Urinary bladder (tissue), 4 donors: ENCODE measurements at places on chromosomes 5 and 9.

DNA sequence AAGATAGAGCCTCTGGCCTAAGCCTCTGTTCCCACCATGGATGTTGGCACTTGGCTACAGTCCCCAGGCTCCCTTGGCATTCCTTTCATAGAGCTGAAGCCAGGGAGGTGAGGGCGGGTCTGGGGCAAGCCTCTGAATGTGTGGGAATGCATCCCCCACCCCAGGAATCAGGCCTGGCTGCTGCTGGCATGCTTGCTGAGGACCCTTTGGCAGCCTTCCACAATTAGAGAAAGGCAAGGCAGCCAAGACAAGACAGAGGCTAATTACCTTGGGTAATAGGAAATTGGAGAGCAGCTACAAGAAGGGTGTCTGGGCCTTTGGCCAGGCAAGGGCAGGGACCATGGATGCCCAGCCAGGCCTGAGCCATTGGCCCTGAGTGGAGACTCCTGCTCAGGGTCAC, 204.4 kb upstream of the TRIM32 start:
- no peak for DNase-seq

GRCh38 chr9:135230817-135231520, 143.5 kb downstream of the OLFM1 start:
- DNase-seq: no peak

DNA sequence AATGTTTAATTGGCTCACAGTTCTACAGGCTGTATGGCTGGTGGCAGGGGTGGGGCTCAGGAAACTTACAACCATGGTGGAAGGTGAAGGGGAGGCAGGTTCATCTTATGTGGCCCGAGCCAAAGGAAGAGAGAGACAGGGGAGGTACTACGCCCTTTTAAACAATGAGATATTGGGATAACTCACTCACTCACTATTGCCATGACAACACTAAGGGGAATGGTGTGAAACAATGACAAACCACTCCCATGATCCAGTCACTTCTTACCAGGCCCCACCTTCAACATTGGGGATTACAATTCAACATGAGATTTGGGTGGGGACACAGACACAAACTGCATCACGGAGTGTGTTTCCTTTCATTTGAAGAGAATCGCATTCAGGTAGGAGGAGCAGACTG, 220.9 kb downstream of the GADD45G start:
- DNase-seq: no peak

DNA sequence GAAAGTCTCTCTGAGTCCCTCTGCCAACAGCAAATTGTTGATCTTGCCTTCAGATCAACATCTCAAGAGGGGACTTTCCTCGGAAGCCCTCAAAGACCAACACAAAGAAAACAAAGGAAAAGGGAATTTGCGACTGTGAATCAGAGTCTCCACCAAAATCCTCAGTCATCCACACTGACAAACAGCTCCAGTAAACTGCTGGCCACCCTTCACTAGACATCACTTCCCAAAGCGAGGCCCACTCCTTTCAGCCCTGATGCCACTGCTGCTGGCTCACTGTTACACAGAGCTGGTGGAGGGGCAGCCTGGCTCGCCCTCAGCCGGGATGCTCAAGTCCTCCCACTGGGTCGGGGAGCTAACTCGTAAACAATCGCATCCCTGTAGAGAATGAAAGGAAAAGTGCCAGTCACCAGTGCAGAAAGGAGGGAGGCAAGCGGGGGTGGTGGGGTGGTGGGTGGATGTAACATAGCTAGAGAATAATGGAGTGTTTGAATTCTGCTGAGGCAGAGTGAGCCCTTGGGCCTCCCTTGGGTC, 1.3 kb downstream of the FGF1 start:
- DNase-seq: no peak

- no peak for DNase-seq
Observed at GRCh38 chr5:139422307-139422893, 16.9 kb downstream of the DNAJC18 start.

GRCh38 chr5:68482199-68482598, 266.6 kb downstream of the PIK3R1 start:
- DNase-seq: no peak

DNA sequence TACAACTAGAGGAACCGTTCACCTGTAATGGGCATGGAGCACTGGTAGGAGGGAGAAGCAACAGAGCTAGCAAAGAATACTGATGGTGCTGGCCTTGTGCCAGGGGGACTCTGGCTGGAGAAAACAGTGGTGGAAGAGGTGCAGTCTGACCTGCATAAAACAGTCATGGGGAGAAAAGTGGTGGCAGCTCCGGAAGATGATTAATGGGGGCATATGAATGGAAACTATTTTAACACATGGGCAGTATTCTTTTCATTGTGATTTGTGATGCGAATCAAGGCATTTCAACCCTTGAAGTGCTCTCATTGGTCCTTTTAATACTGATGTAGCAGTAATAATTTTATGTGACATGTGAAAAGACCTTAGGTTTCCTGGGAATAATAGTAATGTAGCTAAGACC, 219.6 kb downstream of the ADAMTS6 start:
- no peak for DNase-seq

- no peak for DNase-seq
Observed at GRCh38 chr9:134041649-134041962, 16.3 kb downstream of the BRD3OS start.

DNA sequence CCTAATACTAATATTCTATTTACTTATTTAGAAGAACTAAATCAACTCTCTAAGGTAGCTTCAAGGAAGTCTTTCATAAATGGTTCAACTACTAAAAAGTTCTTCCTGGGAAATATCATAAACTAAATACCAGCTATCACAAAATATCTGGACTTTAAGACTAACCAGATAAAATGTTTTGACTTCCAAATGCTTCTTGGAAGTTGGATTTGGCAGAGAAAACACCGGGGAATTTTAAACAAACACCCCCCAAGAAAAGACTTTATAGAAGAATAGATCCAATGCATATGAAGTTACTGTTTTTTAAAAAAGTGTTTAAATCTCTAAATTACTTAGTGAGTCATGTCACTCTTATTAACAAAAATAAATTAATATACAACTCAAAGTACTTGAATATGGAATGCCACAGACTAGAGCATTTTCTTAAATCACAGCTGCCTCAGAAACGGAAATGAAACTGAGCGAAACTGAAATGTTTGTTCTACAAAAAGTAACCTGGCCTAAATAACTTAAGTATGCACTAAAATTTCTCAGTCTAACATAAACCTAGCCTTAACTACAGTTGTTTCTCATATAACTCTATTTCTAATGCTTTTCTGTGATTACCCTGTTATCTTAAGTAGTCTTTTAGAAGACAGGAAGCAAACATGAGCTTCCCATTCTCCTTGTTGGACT, 6.8 kb downstream of the ABCA1 start:
- no peak for DNase-seq

DNA sequence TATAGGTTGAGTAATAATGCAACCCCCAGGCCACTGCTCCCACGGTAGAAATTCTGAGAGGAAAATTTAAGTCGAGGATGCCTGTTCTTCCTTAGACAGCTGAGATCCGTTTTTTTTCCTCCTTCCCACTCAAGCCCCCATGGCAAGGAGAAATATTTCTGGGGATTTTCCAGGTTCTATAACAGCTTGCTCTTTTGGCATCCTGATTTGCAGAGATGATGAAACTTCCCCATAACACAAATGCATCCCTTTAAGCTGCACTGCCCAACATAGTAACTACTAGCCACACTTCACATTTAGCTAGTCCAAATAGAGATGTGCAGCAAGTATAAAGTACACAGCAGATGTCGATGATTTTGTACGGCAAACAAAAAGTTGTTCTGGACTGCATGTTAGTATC, 32.5 kb upstream of the GNA14 start:
- no peak for DNase-seq

DNA sequence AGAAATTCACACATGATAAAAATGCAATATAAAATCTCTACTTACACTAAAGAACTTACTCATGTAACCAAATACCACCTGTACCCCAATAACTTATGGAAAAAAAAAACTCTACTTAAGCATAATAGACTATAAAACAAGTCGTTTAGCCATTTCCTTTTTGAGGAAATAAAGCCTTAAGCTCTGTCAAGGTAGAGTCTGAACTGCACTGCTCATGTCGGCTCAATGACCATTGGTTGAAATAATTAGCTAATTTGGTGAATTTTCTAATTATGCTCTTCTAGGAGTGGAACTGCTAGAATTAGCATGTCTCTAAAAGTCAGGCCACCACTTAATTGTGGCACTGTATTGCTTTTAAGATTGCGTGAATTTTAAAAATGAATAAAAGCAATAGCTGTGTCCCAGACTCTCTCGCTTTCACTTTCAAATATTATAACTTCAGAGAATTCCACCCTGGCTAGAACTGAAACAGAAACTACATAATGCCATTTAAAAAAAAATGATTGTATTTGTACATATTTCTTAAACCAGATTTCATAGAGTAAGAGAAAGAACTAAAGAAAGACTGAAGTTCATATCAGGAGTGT, 113.0 kb upstream of the PCA3 start:
- DNase-seq: no peak

- DNase-seq: no peak
Observed at GRCh38 chr5:141898448-141899049, 20.3 kb upstream of the PCDH1 start.

DNA sequence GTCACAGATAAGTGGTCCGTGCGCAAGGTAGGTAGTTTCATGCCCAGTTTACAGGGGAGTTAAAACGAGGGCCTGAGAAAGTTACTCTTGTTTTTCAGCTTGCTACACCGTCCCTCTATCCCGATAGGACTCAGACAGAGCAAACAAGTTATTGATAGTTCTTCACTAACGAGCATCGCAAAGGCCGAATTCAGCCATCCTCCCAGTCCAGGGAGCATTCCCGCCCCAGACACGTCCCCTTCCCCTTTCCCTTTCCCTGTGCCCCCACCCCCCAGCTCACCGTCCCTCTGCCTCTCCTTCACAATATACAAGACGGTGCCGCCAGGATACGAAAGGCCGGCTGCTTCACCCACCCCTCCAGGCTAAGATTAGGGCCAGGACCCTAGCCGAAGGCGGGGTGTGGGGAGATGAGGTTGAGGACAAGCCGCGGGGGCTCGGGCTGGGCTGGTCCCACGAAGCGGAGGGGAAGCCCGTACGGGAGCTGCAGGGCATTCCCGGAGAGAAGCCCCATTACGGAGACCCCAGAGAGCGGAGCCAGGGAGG, 599 bp downstream of the KIAA1191 start:
- DNase-seq: no peak

DNA sequence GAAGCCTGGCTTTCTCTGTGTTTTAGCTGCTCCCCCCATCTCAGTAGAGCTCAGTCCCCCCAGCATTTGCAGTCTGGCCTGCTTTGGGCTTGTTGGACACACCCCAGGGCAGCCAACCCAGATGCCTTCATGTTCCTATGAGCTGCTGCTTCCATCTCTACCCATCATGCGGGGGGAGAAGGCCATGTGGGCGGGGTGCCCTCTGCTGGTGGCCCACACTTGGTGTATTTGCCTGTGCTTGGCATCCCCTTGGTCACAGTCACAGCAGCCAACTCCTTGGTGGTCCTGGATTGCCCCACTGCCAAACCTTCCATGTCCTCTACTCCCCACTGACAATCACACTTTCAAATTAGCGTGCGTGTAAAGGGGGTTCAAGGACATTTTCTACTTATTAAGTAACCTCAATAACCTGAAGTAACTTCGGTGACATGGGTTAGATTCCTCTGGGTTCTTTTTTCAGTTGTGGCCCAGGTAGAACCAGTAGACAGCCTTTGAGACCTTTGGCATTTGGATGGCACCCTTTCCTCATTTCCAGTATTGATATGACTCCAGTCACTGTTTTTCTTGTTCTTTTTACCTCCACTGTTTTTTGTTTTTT, 42.8 kb downstream of the SNX30 start:
- DNase-seq: no peak

- no peak for DNase-seq
Observed at GRCh38 chr5:77847129-77847460, 71.0 kb upstream of the TBCA start.

DNA sequence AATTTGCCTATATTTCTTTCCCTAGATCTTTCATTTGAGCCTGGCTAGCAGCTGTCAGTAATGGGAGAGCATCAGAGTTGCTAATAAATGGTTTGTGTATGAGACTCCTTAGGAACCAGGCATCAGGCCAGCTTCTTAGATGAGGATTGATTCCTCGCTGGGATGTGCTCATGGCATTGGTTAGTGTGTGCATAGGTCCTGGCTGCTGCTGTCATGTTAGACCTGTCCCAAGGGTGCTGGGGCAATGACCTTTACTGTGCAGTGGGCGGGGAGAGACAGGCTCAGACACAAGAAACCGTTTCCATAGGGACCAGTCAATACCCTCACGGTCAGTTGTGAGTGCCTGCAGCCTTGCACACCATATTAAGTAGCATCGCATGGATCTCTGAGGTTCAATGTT, 112.3 kb upstream of the NR3C1 start:
- DNase-seq: no peak

DNA sequence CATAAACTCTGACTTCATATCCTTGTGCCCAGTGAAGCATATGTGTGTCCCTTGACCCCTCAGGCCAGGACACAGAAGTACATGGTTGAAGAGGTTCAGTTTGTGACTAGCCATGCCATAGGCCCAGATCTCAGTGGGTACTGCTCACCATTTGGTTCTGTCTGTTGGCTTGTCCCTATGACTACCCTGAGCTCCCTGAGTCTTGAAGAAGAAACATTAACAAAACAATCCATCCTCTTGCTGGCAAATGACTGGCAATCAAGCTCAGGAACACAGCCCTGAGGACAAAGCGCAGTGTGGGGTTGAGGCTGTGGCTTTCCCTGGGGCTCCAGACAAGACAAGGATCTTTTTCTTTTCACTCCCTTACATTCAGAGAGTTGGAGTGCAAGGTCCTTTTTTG, 46.3 kb downstream of the TNFAIP8 start:
- no peak for DNase-seq

- no peak for DNase-seq
Observed at GRCh38 chr9:120776788-120777187, 16.4 kb downstream of the FBXW2 start.

DNA sequence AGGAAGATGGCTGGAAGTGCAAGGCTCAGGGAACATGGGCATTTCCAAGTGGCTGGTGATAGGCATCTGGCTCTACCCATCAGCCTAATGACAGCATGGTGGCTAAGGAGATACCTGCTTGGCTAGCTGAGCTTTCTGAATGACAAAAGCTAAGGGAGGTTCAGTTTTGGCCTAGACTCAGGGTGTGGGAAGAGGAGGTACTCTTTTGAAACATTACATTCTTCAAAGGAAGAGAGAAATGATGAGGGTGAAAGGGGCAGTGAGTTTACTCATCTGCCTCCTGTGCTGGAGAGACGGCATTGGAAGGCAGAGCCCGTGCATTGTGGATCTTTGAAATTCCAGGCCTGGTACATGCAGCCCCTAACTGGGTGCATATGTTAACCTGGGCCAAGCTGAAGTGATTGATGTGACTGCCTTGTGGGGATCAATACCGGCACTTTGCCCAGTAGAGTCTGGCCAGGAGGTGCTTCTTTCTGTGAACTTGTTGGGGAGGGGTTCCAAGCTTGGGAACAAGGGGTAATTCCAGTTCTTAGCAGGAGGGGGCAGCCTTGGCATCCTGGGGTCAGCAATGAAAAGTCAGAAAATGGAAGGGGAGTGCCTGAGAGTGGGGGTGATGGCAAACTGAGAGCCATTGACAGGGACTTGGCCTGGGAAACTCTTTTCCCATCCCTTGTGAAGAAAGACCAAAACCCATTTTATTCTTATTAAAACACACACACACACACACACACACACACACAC, 108.6 kb downstream of the ACER2 start:
- DNase-seq: no peak

- DNase-seq: no peak
Observed at GRCh38 chr9:120538339-120538738, 41.6 kb downstream of the CDK5RAP2 start.
